ENCODE measurements at places on chromosomes 3 and 15. TPM values are rescaled to one million over a fixed set of nuclear protein-coding genes. Genes with fewer than 3 reads are reported as not detected.

CHCHD6 gene
- polyA plus RNA-seq: 42.5 TPM

LRTM1 gene
- polyA plus RNA-seq: not detected

- no peaks in the 10 kb centered on the region for H3K36me3 ChIP-seq
- peak within 1 kb of the TSS; percentile 59 for H3K4me3 ChIP-seq
- DNase-seq: peak; percentile 91
- no peaks in the 10 kb centered on the region for H3K27me3 ChIP-seq
- H3K4me1 ChIP-seq: peaks cover 3% of the 10 kb centered on the region
Measured at GRCh38 chr15:57375827-57376695, at the start of gene CGNL1. TSS of gene CGNL1 (plus strand) at chr15:57376505. CDS start at chr15:57438000, 61,495 bp downstream.

FEZF2 gene
- not detected for polyA plus RNA-seq

DNA sequence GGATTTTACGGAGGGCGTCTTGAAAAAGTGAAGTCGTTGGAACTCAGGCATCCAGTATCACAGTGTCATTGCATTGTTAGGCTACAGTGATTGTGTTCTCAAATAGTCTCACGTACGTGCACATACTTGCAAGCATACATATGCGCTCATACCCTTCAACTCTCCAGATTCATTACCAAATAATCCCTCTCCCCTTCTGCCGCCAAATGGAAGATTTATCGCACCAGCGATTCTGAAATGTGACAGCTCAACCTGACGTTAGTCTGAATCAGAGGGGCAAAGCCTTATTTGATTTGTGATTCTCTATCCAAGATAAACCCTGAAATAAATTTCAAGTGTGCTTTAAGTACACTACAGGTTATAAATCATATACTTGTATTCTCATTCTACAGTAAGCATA is 119.4 kb downstream of the GADL1 start:
- DNase-seq: no peak
- no peaks in the 10 kb centered on the region for H3K4me1 ChIP-seq
- no peaks in the 10 kb centered on the region for H3K27me3 ChIP-seq
- H3K27ac ChIP-seq: no peak overlapping the region
- no peaks in the 10 kb centered on the region for H3K36me3 ChIP-seq
- no peak overlapping the region for H3K4me3 ChIP-seq

GRCh38 chr15:58369956-58370355 is 61.8 kb upstream of the LIPC start:
- H3K36me3 ChIP-seq: no peaks in the 10 kb centered on the region
- no peaks in the 10 kb centered on the region for H3K27me3 ChIP-seq
- H3K4me3 ChIP-seq: no peak overlapping the region

DNA sequence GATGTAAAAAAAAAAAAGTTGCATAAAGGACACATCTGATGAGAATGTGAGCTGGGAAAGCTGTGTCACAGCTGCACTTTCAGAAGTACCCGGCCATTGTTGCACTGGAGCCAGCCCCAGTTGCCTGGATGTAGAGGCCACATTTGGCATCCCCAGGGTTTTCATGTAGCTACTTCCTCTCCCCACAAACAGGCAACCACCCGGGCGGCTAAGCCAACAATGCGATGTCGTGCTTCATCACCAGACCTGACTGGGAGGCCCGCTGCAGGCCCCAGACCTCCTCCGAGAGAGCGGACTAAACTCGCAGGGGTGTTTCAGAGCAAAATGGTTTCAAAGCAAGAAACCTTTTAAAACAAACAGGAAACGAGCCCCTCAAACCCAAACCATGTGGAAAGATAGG is 142.3 kb downstream of the TMCO5A start:
- H3K27ac ChIP-seq: no peak overlapping the region
- no peak overlapping the region for H3K4me3 ChIP-seq
- H3K36me3 ChIP-seq: no peaks in the 10 kb centered on the region
- DNase-seq: no peak
- no peaks in the 10 kb centered on the region for H3K27me3 ChIP-seq

GRCh38 chr15:64856429-64857145 is 14.9 kb downstream of the PLEKHO2 start:
- no peak overlapping the region for H3K4me3 ChIP-seq
- peak; percentile 80 for DNase-seq
- peak overlapping the region; percentile 88 for H3K27ac ChIP-seq
- H3K27me3 ChIP-seq: no peaks in the 10 kb centered on the region
- peaks cover 43% of the 10 kb centered on the region for H3K4me1 ChIP-seq

- no peaks in the 10 kb centered on the region for H3K4me1 ChIP-seq
- no peaks in the 10 kb centered on the region for H3K27me3 ChIP-seq
- no peaks in the 10 kb centered on the region for H3K36me3 ChIP-seq
- DNase-seq: no peak
- no peak overlapping the region for H3K4me3 ChIP-seq
- H3K27ac ChIP-seq: no peak overlapping the region
Measured at GRCh38 chr3:46714728-46715506, 2.8 kb downstream of the PRSS50 start.
